ENCODE measurements at places on chromosomes 1 and 21.

DNA sequence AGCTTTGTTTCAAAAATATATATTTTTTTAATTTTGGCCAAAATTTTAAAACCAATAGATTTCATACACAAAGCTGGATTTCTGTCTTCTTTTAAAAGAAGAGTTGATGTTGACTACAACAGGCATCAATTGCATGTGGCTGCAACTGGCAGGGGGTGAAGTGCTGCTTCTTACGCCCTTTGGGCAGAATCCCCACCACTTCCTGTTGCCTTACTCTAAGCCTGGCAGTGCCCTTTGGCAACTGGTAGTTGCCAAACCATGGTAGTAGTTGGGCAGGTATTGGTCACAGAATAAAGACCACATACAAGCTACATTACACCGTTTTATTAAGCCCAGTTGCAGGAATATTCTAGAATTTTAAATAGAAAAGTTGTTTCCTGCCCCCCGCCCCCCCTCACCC is 17.0 kb downstream of the LAMC2 start:
- no peak for DNase-seq

DNA sequence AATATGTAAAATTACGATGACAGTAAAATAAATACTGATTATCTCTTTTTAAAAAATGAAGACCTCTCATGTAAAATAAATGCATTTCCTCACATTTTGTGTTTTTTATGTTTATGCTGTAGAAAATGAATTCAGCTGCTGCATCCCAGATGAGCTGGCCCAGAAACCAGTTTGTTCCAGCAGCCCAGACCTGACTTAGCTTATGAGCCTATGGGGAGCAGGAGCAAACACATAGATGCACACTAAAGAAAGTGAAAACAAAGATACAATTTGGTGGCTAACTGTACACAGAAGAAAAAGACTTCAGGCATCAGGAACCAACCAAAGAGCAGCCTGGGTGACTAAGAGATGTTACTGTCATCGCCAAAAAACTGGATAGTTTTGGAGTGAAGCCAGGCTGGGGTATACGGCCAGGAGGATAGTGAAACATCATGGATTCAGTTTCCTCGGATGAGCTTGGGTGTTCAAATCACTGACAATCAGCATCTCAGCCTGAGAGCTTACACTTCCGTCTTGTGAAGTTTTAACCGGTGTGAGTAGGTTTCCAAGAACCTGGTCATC is 113.9 kb upstream of the BACE2 start:
- DNase-seq, result peak; percentile 25

- no peak for DNase-seq
Measured at GRCh38 chr1:210627755-210628154, 299.1 kb downstream of the HHAT start.

DNA sequence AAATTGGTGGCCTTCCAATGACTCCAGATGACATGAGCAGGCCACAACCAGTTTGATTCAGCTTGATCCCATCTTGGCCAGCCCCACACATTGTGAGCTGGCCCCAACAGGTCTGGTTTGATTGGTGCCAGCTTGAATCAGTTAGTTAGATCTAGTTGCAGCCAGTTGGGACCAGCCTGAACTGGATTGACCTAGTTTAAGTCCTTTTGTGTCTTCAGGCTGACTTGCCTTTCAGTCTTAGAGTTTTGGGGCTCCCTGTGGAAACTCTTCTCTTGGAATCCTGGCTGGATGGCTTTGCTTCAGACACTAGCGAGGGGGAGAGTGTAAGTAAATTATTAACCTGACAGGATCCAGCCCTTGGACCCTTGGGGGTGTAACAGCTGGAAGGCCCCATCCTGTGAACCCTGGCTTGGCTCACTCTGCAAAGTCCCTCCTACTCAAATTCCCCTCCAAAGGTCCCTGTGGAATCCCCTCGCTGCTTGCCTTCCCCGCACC is 36.2 kb upstream of the POU3F1 start:
- DNase-seq, result no peak

- no peak for DNase-seq
Measured at GRCh38 chr1:228181645-228182034, 16.0 kb downstream of the IBA57 start.

- DNase-seq, result no peak
Measured at GRCh38 chr1:31523012-31523411, 53.3 kb upstream of the TINAGL1 start.

- DNase-seq, result no peak
Measured at GRCh38 chr1:164777518-164777917, 218.5 kb downstream of the PBX1 start.

DNA sequence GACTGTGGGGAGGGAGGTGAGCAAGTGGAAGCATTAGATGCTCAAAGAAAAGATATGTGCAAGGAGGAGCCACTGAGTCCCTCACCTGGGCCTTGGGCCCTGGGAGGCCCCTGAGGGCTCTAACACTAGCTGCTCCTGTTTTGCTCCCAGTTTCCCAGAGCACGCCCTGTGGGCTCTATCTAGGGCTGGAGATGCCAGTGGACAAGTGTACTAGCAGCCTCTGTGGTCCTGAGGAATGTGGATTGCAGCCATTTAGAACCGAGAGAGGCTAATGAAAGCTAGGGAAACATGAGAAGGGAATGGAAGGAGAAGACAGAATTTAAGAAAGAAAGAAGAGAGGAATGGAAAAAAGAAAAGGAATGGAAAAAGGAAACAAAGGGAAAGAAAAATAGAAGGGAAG is 10.0 kb upstream of the TBX15 start:
- DNase-seq, result peak; percentile 37

- DNase-seq, result no peak
Measured at GRCh38 chr1:221439008-221439746, 302.7 kb downstream of the DUSP10 start.

DNA sequence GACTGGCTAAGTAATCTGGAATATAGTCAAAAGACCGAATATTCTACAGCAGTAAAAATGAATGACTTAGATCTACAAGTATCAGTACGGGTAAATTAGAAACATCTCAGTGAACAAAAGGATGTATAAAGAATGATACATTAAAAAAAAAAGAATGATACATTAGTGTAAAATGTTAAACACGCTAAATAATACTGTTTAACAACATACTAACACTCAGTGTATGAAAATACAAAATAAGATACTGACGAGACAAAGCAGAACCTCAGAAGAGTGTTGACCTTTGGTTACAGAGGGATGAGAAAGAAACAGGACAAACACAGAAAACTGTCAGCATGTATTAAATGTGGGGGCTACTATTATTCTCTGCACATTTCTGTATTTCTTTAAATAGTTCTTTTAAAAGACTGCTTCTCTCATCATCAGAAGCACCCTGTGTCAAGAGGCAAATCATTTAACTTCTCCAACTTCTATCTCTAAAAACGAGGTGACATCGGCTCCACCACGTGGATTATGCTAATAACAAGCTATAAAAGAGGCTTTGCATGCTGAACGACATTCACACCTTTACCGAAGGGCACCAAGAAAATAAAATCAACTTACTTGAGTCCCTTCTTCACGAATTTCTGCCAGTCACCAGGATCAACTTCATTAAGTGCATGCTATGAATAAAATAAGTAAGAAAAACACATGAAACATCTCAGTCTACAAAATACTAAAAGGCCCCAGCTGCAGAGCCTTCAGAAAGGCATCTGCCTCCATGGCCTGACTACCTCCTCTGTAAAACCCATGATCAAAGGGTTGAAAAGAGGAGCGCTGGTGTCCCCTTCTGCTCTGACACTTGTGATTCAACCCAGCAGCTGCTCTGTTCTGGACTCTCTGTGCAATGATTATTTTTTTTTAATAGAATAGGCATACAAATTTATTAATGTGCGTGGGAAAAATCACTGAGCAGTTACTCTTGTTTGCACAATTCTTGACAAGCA is 42.5 kb downstream of the MRAP start:
- no peak for DNase-seq

GRCh38 chr1:47190857-47191256 is 1.0 kb upstream of the PDZK1IP1 start:
- no peak for DNase-seq

DNA sequence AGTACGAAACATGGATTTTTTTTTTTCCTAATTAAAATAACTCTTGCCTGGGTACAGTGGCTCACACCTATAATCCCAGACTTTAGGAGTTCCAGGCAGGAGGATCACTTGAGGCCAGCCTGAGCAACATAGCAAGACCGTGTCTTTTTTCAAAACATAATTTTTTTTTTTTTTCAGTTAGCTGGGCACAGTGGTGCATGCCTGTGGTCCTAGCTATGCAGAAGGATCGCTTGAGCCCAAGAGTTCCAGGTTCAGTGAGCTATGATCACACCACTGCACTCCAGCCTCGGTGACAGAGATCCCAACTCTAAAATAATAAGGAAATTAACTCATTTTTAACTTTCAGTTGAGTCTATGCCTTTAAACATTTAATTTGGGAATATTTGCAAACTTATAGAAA is 170.1 kb downstream of the NEK7 start:
- no peak for DNase-seq

GRCh38 chr1:193229136-193229535 is 42.7 kb upstream of the B3GALT2 start:
- DNase-seq, result no peak

DNA sequence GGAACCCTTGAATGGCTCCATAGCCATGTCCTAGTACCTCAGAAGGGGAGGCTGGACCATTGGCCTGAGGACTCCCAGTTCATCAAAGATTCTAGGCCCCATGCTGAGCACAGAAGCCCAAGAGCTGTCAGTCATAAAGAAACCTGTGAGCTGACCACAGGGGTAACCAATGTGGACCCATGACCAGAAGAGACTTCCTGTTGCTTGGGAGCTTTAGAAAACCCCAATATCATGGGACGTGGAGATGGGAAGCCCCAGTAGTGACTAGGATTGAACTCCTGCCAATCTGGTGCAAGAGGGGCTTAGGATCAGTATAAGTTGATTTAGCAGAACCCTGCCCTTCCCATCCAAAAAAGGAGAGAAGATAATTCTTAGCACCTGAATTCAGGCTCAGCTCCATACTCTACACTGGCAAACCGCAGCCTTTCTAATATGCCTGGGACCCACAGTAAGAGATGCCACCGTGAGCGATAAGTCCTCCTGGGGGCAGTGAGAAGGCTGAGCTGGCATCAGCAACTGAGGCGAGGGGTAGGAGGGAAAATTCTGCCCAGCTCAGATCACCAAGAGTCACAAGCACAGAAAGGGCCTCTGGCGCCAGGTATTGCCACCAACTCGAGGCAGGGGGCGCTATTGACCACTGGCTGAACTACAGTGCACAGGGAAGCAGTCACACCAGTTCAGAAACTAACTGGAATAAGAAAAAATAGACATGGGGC is 108.9 kb downstream of the CAPN8 start:
- no peak for DNase-seq

DNA sequence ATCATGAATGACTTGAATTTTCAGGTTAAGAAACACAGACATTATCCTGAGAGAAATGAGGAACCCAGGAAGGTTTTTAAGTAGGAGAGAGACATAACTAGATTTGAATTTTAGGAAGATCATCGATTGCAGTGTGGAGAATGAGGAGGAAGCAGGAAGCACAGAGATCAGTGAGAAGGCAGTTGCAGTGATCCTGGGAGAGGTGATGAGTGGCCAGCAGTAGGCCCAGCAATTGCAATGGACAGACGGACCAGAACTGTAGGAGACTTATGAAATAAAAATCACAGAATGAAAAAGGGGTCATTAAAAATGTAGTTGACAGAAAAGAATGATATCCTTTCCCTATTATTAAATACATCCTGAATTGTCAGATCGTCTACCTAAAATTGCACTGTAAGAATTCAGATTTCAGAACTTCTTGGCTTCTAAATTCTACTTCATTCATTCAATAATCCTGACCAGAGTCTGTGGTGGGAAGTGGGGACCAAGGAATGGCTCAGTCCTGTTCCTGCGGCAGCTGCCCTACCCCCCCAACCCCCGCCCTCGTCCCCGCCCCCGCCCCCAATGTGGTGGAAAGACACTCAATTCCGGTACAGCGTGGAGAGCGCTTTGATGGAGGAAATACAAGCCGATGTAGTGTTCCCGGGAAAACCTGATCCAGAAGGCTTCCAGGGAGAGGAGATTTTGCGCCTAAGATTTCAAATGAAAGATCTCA is 35.1 kb downstream of the SLC2A1 start:
- no peak for DNase-seq

DNA sequence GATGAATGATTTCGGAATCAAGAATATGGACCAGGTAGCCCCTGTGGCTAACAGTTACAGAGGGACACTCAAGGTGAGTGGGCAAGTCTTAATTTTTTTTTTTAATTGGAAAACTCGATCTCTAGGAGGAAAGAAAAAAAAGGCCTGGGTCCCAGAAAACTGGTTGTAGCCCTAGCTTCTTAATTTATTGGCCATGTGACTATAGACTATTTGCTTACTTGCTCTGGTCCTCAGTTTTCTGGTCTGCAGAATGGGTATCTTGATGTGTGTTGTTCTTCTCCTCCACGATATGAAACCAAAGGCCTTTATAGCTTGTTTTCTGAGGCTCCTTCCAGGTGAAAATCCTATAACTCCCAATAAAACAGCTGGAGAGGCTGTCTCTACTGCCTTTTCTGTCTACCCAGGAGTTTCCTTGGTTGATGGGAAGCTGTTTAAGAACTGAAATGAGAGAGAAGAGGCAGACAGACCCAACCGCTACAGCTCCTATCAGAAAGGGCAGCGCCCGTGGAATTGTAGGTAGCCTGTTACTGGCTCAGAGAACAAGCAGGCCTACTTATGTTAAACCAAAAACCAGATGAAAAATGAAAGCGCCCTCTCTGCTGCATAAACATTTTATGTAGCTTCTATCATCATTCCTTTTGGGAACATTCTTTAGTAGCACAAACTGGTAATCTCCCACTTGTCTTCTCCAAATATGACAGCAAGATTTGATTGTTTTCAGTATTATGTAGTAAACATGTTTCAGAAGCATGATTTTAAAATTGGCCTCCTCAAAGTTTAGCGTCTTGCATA is 4.5 kb downstream of the ETS2 start:
- no peak for DNase-seq

GRCh38 chr1:219973213-219973612 is 44.9 kb upstream of the SLC30A10 start:
- no peak for DNase-seq

DNA sequence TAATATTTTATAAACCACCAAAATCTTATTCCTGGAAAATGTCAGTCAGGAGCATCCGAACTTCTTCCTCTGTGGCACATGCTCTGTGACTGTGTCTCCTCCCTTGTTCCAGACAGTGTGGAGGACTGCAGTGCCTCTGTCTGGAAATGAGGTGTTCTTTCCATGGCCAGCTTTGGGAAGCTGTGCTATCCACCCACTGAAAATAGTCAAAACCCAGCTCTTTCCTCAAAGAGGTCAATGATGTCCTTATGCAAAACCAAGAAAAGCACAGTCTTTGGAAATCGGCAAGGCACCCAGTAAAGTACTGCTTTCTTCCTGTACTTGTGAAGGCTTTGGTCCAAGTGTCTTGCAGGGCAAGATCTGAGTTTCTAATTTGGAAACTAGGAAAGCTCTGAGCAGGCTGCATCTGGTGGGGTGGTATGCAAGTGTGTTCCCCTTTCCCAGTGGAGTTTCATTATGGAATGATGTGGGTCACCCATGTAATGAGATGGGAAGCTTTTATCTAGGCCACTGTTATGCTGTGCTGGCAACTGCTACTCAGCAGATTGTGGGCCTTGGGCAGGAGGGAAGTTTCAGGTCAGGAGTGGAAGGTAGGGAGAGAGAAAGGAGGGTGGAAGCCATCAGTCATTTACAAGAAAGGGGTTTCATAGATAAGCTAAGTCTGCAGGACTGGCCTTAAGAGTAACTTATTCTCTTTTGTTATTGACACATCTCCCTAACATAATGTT is 6.0 kb downstream of the KIAA0040 start:
- no peak for DNase-seq

GRCh38 chr1:6508154-6508815 is 16.8 kb upstream of the PLEKHG5 start:
- DNase-seq, result no peak

Data from vagina (tissue), 2 donors.